Caco-2 (cell line): ENCODE measurements at places on chromosomes 6 and 20. TPM values are rescaled to one million over a fixed set of nuclear protein-coding genes. Genes with fewer than 3 reads are reported as not detected.

DNA sequence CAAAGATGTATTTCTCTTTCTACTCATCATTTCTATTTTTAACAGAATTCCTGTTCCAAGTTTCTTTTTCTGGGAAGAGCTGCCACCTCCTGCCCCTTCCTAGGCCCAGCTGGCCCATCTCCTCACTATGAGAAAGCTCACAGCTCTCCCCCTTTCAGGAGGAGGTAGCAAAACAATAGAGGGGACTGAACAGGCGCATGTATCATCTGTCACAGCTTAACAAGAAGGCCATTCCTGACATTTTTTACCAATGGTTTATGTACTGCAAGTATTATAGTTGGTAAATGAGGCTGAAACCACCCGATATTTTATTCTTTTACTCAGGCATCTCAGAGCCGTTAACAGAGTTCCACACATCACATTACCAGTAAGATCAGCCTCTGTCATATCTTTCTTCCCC, 103.7 kb upstream of the MTHFD1L start:
- no peak for DNase-seq

- no peak for DNase-seq
Observed at GRCh38 chr6:38262609-38263008, 377.1 kb downstream of the BTBD9 start.

DUSP15 gene
- total RNA-seq: 8.2 and 9.1 TPM in 2 replicates

EYA4 gene
- total RNA-seq: not detected in 2 replicates

PRSS35 gene
- 72.0 and 85.0 TPM in 2 replicates for total RNA-seq

SIRPG gene
- not detected in 2 replicates for total RNA-seq

DEFB124 gene
- not detected in 2 replicates for total RNA-seq
